ENCODE measurements at places on chromosomes 11 and 22. TPM values are rescaled to one million over a fixed set of nuclear protein-coding genes. Genes with fewer than 3 reads are reported as not detected.

TRIM51 gene
- not detected for total RNA-seq

COMMD9 gene
- 22.0 TPM for total RNA-seq

UPK3A gene
- total RNA-seq: not detected

FAM227A gene
- total RNA-seq: 4.0 TPM

TCN1 gene
- not detected for total RNA-seq

LDLRAD3 gene
- total RNA-seq: 3.3 TPM

SMIM35 gene
- not detected for total RNA-seq

C11orf97 gene
- total RNA-seq: not detected

ANO3 gene
- 0.23 TPM for total RNA-seq

GVQW3 gene
- 1.8 TPM for total RNA-seq

ENDOD1 gene
- total RNA-seq: 79.0 TPM

MMP8 gene
- total RNA-seq: 1.5 TPM

C11orf16 gene
- total RNA-seq: not detected

SPTBN2 gene
- total RNA-seq: 5.7 TPM

LINC01488 gene
- total RNA-seq: not detected

PKDREJ gene
- total RNA-seq: not detected

CBLIF gene
- total RNA-seq: not detected

MAFF gene
- 46.3 TPM for total RNA-seq

SMC1B gene
- total RNA-seq: not detected

ALDH3B1 gene
- 34.4 TPM for total RNA-seq

OR52I1 gene
- total RNA-seq: not detected

TRABD gene
- total RNA-seq: 19.9 TPM

NLRP14 gene
- total RNA-seq: not detected

GGTLC3 gene
- not detected for total RNA-seq

TMEM191B gene
- 0.97 TPM for total RNA-seq

DKK3 gene
- 328 TPM for total RNA-seq

RPUSD4 gene
- 24.6 TPM for total RNA-seq

SLC6A5 gene
- total RNA-seq: not detected

CARD16 gene
- total RNA-seq: 2.0 TPM

HORMAD2 gene
- total RNA-seq: not detected

OR8D1 gene
- not detected for total RNA-seq

NFAM1 gene
- 0.09 TPM for total RNA-seq

TMEM225 gene
- not detected for total RNA-seq

OR56A1 gene
- under 0.01 TPM for total RNA-seq

All from smooth muscle cell of the umbilical artery (primary cell).